ENCODE measurements at places on chromosomes 1 and 21.

- no peaks in the 10 kb centered on the region for H3K36me3 ChIP-seq
- no peaks in the 10 kb centered on the region for H3K27me3 ChIP-seq
Measured at GRCh38 chr1:188489336-188490112, 1660.8 kb downstream of the PLA2G4A start.

- no peak overlapping the region for H3K4me3 ChIP-seq
- 0 out of 2 replicates have a peak, but pooled peaks cover under 1% of the 10 kb centered on the region for H3K27me3 ChIP-seq
- no peaks in the 10 kb centered on the region for H3K4me1 ChIP-seq
- no peaks in the 10 kb centered on the region for H3K36me3 ChIP-seq
Measured at GRCh38 chr1:192789871-192790270, 19.0 kb upstream of the RGS2 start.

- no peak overlapping the region for H3K27ac ChIP-seq
- no peak for DNase-seq
- H3K4me3 ChIP-seq, result no peak overlapping the region
- H3K4me1 ChIP-seq, result no peaks in the 10 kb centered on the region
Measured at GRCh38 chr1:7564137-7564536, 207.0 kb upstream of the VAMP3 start.

GRCh38 chr1:163933437-163933836 is 611.7 kb downstream of the NUF2 start:
- H3K27me3 ChIP-seq, result no peaks in the 10 kb centered on the region
- no peaks in the 10 kb centered on the region for H3K4me1 ChIP-seq
- H3K27ac ChIP-seq, result no peak overlapping the region
- no peaks in the 10 kb centered on the region for H3K36me3 ChIP-seq

Measured in SJSA1 (cell line).